ENCODE measurements at places on chromosomes 3 and 15.

GRCh38 chr15:59492389-59493377, 54.7 kb downstream of the FAM81A start:
- peak; percentile 18 for DNase-seq

- no peak for DNase-seq
Observed at GRCh38 chr3:188878076-188878475, 293.7 kb upstream of the TPRG1 start.

DNA sequence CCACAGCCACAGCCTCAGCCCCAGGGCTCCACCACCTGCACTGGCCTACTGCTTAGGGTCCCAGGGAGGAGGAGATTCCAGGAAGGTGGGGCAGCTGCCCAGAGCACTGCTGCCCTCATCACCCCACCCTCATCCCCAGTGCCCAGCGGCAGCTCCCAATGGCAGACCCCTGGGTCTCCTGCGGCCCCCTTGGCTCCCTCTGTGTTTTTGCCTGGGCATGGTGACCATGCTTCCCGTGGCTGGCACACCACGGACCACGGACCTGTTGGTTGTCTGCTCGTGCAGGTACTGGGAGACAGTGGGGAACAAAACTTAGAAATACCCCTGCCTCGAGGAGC, 2.7 kb downstream of the CHST13 start:
- DNase-seq: no peak

GRCh38 chr3:11275926-11276325, 3.7 kb downstream of the ATG7 start:
- DNase-seq: no peak

GRCh38 chr3:144774897-144775296, 803.3 kb downstream of the DIPK2A start:
- DNase-seq: no peak

GRCh38 chr3:31936420-31937060, 44.5 kb downstream of the OSBPL10 start:
- DNase-seq: no peak

- no peak for DNase-seq
Observed at GRCh38 chr15:68106656-68107055, 52.5 kb downstream of the PIAS1 start.

GRCh38 chr3:8311321-8311720, 190.3 kb upstream of the LMCD1 start:
- no peak for DNase-seq

DNA sequence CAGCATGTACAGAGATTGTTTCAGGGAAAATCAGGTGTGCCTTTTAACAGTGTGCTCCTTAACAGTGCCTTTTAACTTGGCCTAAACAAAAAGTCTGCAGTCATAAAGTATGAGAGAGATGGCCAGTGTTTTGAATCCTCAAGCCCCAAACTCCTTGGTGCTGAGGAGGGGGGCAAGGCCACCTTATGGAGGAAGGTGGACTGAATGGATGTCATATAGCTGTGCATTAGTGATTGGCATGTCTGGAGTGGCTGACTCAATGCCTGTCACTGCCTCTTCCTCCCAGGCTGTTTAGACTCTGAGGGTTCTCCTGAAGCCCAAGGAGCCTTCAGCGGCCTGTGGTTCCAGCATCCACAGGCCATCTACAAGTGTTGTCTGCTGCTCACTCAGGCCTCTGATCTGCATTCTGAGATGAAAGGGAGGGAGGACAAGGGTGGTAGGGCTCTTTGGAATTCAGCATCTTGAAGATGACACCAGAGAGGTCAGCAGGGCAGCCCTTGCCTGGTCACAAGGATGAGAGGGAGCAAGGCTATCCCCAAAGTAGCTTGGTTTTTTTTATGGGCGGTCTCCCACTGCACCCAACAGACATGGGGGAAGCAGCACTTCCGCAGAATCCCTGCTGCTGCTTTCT, 1.5 kb downstream of the FOXL2NB start:
- no peak for DNase-seq

DNA sequence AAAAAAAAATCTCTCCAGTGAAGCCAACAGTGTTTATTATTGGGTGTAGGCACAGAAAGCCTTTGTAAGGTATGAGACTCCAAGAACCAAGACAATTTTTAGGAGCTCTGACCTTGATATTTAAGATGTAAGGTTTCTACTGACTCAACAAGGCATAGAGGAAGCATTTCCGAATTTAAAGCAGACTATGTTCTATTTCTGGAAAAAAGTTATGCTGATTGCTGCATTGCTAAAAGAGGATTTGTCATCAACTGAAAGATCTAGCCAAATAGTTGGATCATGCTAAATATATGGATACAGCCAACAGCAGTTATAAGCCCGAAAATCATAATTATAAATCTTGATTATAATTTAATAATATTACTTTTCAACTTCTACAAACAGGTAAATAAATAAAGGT, 53.3 kb upstream of the MELTF start:
- no peak for DNase-seq

DNA sequence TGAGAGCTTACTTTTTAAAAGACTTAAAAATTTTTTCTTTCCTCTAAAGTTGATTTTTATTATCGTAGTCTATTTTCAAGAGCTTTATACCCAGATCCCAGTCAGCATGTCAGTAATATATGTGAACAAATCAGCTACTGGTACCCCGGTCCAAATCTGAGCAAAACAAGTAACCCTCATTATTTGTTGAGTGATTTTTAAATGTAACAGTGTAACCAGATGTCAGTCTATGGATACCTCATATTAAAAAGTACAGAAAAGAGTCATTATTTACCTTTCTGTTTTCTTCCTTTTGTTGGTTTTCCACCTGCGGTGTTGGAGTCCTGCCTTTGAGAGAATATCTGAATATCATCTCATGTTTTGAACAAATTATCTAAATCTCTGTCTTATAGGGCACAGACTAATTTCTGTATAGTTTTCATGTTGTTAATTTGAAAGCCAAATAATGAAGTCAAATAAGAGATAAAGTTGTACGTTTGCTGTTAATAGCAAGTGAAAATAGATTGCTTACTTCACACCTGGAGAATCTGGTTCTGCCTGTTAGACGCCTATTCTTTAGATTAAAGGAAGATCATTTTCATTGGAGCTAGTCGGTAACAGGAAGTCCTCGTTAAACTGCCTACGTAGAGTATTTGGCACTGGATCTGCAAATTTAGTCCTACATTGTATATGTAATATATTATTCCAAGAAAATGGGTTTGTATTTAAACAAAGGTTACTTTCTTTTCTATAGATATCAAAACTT, at the start of gene STX19:
TSS of gene STX19 (minus strand) at position 505 of the 745 bp plus-strand sequence. CDS start 13,328 bp downstream, outside the sequence.
- no peak for DNase-seq

GRCh38 chr3:183578179-183578578, 22.7 kb upstream of the KLHL6 start:
- no peak for DNase-seq

GRCh38 chr15:26065723-26066122, 202.6 kb upstream of the ATP10A start:
- DNase-seq: no peak

DNA sequence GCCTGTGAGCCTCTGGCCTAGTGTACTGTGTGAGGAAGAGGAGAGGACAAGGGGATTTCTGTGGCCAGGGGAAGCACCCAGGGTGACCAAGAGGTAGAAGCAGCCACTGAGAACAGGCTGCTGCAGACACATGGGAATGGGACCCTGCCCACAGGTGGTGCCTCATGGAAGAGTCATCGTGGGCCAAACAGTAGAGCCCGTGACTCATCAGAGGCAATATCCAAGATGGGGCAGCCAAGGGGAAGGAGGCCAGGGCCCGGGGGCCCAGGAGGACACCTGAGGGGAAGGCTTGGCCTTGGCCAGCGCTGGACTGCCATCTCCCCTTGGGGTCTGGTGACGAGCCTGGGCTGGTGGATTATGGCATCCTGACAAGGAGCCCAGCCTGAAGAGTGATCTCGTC, 275.0 kb upstream of the LYSMD4 start:
- DNase-seq: no peak

DNA sequence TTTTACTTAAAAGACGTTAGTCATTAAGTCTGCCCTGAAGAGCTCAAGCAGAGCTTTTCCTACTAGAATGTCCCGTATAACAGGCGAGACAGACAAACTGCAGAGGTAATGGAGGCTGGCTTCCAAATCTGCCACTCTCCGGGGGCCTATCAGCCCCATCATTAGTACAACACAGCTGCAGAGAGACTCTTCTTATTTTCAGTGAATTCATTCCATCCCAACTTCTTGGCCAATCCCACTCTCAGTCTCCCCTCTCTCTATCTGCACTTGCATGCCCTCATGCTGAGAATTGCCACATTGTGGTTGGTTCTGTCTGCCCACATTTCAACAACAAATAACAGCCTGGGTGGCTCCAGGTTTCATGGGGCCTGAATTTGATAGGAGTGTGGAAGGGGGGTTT, 412.7 kb downstream of the ERC2 start:
- no peak for DNase-seq

DNA sequence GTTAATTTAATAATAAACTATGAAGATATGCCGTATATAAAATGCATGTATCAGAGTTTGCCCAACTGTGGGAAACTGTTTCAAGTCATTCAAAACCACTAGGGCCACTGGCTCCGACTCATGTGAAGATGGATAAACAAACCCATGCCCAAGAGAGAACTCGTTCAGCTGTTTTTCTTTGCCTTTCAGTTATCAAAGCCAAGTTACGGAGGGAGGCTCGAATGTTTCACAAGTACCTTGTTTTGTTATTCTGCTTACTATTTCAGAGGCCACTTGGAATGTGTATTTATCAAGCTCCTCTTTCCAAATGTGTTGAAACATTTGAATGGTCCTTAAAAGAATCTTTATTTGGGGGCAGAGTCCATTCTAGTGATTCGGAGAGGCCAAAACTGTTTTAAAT, 82.1 kb downstream of the DUT start:
- DNase-seq: no peak

- no peak for DNase-seq
Observed at GRCh38 chr3:101898752-101899169, 49.4 kb downstream of the NFKBIZ start.

DNA sequence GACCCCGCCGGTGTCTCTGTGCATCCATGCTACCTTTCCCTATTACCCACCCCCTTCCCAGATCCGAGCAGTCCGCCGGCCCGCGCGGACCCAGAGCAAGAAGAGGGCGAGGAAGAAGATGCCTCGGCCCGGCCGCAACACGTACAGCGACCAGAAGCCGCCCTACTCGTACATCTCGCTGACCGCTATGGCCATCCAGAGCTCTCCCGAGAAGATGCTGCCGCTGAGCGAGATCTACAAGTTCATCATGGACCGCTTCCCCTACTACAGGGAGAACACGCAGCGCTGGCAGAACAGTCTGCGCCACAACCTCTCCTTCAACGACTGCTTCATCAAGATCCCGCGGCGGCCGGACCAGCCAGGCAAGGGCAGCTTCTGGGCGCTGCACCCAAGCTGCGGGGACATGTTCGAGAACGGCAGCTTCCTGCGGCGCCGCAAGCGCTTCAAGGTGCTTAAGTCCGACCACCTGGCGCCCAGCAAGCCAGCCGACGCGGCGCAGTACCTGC, 788 bp downstream of the FOXB1 start:
- no peak for DNase-seq

DNA sequence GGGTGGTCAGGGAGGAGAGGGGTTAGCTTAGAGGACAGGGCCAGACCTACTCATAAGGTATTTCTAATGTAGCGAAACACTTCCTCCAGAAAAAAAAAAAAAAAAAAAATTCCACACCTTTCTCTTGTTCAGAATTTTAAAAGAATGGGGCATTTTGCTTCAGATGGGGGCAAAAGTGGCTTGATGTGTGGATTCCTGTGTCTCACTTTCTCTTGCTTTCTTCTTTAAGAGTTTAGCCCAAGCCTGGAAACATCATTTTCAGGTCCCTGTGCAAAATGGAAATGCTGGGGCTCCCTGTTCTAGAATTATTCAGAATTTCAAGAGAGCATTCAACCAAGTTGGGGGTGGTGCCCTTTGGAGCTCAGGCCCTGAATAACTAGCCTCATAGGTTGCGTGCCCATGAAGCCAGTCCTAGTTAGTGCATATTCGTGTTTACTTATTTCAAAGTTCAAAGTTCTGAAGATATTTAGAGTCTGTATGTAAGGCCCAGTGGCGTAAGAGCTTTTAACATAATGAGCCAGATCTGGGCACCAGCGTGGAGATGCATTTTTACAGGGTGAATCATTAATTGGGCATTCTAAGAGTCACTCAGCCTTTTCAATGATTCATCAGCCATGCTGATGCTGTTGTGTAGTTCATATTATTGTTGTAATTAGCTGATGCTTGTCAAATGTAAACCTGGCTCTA, 104.5 kb downstream of the RPLP1 start:
- no peak for DNase-seq

- DNase-seq: peak; percentile 16
Observed at GRCh38 chr15:89971592-89971997, 29.5 kb upstream of the ZNF710 start.

DNA sequence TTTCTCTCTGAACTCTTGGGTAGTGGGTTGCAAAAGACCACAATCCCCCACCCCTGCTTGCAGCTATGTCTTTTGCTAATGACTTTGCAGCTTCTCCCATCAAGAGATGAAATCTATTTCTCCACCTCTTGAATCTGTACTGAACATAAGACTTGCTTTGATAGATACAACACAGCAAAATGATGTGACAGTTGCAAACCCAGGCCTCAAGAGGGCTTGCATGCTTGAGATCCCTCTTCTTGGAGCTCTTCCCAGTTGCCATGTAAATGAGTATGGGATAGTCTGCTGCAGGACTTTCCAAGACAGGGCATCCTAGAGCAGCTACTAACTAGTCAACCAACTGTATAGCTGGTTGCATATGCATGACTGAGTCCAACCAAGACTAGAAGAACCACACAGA, 783.6 kb downstream of the PDCD6IP start:
- DNase-seq: no peak

DNA sequence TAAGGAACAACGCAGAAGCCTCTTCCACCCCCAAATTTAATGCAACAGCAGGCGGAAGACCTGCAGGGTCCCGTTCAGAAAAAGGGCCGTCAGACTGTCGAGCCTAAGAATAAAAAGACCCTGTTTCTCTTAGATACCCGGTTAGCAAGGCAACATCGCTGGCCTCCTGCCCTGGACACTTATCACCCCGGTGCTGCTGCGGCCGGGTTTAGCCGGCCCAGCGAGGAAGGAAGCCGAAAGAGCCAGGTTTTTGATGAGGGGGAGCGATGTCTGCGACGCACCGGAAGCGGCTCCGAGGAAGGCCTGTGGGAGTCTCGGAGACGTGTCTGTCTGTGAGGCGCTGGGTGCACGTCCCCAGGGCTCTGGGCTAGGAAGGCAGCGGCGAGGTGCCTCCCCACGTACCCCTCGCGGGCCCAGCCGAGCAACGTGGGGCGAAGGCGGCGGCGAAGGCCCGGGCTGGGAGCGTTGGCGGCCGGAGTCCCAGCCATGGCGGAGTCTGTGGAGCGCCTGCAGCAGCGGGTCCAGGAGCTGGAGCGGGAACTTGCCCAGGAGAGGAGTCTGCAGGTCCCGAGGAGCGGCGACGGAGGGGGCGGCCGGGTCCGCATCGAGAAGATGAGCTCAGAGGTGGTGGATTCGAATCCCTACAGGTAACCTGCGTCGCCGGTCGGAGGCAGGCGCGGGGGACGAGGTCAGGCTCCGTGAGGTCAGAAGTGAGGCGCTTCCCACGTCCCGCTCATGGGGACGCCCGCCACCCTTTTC, at the start of gene UBA5:
TSS of gene UBA5 (plus strand) at position 278 of the 759 bp plus-strand sequence. CDS start at position 487, 209 bp downstream.
- DNase-seq: peak; percentile 41

DNA sequence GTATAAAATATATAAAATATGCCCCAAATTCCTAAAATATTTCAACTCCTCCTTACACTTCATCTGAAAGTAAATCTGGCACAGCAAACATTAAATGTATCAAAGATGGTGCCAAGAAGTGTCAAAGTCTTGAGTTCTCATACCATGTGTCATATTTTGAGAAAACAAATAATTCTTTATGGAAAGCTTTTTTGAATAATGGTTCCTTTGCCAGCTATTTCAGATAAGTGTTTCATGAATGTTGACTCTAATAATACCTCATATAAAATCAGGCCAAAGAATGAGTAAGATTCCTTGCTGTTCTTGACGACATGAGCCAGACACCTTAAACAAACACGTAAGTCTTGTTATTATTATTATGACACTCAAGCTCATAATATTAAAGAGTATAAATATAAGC, 30.3 kb upstream of the ZNF385D start:
- no peak for DNase-seq
